ENCODE measurements at places on chromosomes 7 and 10.

DNA sequence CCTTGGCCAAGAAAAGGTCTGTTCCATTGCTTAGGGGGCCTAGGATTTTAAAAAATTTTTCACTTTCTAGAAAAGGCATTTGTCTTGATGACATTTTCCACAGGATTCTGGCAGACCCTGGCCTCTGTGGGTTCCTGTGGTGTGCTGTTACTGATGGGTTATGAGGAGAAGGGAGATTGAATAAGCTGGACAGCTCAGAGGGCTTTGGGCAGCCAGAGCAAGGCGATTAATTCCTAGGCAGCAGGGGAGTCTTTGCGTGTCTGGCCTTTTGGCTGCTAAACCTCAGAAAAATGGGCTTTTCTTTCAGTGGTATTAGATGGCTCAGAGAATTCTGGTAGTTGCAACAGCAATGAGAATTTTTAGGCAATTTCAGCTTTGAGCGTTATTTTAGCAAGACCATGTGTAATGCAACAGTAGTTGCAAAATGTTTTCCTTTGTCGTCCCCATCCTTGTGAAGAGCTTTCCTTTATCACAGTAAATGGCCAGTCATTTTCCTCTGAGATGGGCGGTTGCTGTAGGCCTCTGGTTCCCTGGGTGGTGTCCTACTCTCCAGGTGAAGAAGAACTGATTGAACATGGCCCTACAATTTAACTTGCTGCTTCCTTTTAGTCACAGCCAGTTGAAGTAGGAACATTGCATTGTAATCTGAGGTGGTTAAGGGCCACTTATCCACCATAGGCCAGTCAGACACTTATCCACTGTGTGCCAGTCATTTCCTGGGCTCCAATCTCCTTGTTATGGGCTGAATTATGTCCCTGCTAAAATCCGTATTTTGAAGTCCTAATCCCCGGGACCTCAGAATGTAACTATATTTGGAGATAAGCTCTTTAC, 43.2 kb downstream of the SH2D4B start:
- no peak for DNase-seq

GRCh38 chr10:30454744-30455510, 20.9 kb downstream of the MAP3K8 start:
- DNase-seq, result no peak

- no peak for DNase-seq
These were observed 6.9 kb upstream of the PRKAG2 start for GRCh38 chr7:151883857-151884256.

DNA sequence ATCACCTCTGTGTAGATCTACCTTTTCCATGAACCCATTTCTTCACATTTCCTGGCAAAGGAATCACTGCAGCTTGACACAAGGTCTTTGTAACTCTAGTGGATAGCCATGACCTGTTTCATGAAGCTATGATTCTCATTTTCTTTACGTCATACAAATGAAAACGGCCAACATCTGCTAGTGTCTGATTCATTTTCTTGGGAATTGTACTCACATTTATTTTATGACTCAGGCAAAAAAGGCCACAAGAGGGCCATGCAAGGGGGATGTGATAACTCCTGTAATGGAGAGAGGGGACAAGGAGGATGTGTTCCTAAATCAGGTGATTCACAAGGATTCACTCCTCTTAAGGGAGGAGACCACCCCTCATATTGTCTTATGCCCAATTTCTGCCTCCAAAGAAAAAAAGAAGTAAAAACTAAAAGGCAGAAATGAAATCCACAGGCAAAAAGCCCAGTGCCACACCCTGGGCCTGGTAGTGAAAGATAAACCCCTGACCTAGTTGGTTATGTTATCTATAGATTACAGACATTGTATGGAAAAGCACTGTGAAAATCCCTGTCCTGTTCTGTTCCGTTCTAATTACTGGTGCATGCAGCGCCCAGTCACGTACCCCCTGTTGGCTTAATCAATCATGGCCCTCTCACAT, 249.9 kb downstream of the IPMK start:
- DNase-seq, result no peak

GRCh38 chr7:106618480-106618879, 42.5 kb downstream of the CCDC71L start:
- no peak for DNase-seq

DNA sequence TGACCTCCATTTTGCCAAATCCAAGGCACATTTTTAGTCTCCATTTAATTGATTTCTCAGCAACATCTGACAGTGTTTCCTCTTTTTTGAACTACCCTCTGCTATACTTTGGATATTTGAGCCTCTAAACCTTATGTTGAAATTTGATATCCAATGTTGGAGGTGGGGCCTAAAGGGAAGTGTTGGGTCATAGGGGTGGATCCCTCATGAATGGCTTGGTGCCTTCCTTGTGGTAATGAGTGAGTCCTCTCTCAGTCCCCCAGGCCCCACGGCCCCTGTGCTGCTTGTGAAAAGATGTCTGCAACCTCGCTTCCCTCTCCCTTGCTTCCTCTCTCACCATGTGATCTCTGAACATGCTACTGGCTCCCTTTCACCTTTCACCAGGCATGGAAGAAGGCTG, 96.8 kb upstream of the DGKB start:
- DNase-seq, result no peak

GRCh38 chr7:92841192-92841591, 4.8 kb upstream of the CDK6 start:
- DNase-seq, result no peak

DNA sequence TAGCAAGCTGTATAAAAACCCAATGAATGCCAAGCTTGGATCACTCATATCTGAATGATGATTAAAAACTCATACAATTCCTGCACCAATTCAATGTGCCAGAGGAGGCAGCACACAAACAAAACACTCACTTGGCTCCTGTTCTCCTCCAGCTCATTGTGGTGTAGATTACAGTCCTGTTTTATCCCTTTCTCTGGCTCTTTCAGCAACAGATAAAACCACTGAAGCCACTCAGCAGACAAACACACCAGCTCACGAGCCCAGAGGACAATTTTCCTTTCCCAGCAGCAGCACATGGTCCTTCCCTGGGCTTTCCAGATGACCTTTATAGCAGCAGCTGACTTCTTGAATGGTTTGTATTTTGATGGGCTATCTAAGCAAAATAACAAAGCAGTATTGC, 107.3 kb upstream of the STARD3NL start:
- no peak for DNase-seq

GRCh38 chr7:157932498-157933218, 595.9 kb downstream of the DNAJB6 start:
- DNase-seq, result no peak

Data from activated naive CD8-positive, alpha-beta T cell treated with anti-CD3 and anti-CD28 coated beads, Interleukin-2, amount 50 U/mL, for 24 hours (primary cell).